ENCODE measurements at places on chromosomes 1 and 21.

DNA sequence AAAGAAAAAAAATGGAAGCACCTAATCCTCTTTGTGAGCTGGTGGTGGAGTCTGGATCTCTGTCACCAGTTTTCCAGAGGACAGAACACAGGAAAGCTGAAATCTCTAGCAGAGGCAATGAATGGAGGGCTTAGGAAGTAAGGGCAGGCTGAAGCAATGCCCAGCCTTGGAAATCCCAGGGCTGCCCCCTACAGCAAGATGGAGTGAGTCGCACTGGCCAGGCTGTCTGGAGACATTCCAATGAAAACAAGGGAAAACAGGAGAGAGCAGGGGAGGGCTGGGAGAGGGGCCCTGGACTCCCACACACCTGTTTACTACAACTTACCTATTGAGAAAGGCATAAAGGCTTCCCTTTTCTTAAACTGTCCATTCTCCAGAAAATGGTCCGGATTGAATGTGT, 25.9 kb downstream of the CYP2J2 start:
- peak; percentile 21 for DNase-seq

GRCh38 chr21:44697811-44698734, 1.1 kb downstream of the KRTAP10-12 start:
- DNase-seq = no peak

GRCh38 chr1:33294071-33295010, 26.6 kb downstream of the A3GALT2 start:
- DNase-seq = no peak

DNA sequence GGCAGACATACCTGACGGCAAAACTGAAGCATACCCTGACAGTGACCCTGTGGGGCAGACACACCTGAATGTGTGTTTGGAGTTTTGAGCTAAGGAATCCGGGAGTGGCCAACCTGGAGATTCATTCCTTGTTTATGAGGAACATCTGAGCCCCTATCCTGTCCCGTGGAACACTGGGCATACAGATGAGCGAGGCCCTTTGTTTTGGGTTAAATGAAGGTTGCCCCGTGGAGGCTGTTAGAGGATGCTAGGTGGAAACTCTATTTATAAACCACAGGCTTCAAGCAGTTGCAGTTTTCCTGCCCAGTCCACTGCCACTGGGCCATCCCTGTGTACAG, 18.1 kb downstream of the GALNT2 start:
- DNase-seq = no peak

DNA sequence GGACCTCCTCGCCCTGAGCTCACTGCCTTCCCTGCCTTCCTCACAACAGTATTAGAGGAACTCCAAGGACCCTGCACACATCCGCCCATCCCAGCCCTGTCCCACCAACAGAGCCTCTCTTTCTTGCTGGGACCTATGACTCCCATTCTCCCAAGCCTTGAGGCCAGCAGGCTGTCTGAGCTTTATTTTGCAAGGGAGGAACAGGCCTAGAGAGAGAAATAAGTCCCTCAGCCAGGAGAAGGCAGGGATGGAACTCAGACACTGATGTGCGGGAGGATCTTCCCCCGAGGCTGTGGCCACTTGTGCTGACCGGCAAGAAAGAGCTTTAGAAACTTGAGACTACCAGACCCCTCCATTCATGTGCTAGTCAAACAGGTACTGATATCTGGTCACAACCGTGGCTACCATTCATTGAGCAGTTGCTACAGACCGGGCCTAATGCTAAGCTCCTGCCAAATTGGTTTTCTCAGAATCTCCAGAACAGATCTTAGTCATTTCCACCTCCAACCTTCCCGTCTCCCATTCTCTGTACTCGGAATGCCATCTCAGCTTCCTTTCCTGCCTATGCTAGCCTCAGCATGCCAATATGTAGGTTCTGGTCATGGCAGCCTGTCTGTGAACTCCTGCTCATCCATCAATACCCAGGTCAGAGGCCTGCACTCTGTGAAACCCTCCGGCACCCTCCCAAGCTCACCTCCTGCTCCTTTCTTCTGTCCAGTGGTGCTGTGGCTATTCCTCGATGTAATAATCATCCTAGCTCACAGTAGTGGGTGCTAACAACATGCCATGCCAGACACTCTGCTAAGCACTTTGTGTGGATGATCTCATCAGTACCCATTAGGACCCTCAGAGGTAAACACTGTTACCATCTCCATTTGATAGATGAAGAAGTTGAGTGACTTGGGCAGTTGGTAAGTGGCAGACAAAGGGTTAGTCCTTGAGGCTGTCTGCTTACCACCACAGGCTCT, 3.8 kb downstream of the TMEM54 start:
- no peak for DNase-seq

Data from H4 (cell line).